ENCODE measurements at places on chromosomes 5 and 9. TPM values are rescaled to one million over a fixed set of nuclear protein-coding genes. Genes with fewer than 3 reads are reported as not detected.

The ADAMTS13 gene
- 0.48 TPM for total RNA-seq

The LECT2 gene
- total RNA-seq: not detected

The CA9 gene
- 4.2 TPM for total RNA-seq

The TGFBI gene
- 1,563 TPM for total RNA-seq

All from A549 treated with Mapracorat at 1 μM for 4 hours (cell line).